ENCODE measurements at places on chromosomes 5 and 9. TPM values are rescaled to one million over a fixed set of nuclear protein-coding genes. Genes with fewer than 3 reads are reported as not detected.

The CCNO gene
- total RNA-seq = not detected

The SPATA31D4 gene
- total RNA-seq = not detected

The SLC6A18 gene
- total RNA-seq = not detected

The SLC36A2 gene
- total RNA-seq = not detected

The KCNV2 gene
- total RNA-seq = not detected

The GABRA1 gene
- total RNA-seq = not detected

DNA sequence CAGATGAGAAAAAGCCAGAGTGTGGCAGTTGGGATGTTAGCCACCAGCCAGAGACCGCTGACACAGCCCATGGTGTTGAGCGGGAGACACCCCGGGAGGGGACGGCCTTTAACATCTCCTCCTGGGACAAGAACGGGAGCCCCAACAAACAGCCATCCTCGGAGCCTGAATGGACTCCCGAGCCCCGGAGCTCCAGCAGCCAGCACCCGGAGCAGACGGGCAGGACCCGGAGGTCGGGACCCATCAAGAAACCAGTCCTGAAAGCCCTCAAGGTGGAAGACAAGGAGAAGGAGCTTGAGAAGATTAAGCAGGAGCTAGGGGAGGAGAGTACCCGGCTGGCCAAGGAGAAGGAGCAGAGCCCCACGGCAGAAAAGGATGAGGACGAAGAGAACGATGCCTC lies 28.0 kb upstream of the POMT1 start:
- no peak overlapping the region for H3K27ac ChIP-seq
- no peak overlapping the region for H3K4me3 ChIP-seq
- peaks cover 14% of the 10 kb centered on the region for H3K4me1 ChIP-seq
- peaks cover 18% of the 10 kb centered on the region for H3K36me3 ChIP-seq

DNA sequence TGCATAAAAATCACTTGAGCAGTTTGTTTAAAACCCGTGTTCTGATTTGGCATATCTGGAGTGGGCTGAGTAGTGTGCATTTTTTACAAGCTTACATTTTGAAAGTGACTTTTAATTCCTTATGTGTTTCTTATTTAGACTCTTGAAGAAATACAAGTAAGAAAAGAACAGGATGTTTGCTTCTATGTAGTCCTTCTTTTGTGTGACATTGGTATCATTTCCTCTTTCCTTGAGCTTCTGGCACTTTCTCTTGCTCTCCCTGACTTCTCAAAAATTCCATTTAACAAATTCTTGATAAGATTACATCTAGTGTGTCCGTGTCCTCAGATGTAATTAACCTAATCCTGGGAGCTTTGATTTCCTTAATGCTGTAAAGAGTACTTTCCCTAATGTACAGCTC lies 12.5 kb downstream of the GARNL3 start:
- H3K4me1 ChIP-seq = no peaks in the 10 kb centered on the region
- no peak overlapping the region for H3K27ac ChIP-seq
- DNase-seq = no peak
- H3K27me3 ChIP-seq = peaks cover 25% of the 10 kb centered on the region

GRCh38 chr5:111774525-111774924 lies 17.5 kb upstream of the NREP start:
- no peak for DNase-seq
- H3K4me3 ChIP-seq = no peak overlapping the region
- H3K27me3 ChIP-seq = peaks cover 3% of the 10 kb centered on the region
- H3K36me3 ChIP-seq = no peaks in the 10 kb centered on the region
- no peaks in the 10 kb centered on the region for H3K4me1 ChIP-seq

DNA sequence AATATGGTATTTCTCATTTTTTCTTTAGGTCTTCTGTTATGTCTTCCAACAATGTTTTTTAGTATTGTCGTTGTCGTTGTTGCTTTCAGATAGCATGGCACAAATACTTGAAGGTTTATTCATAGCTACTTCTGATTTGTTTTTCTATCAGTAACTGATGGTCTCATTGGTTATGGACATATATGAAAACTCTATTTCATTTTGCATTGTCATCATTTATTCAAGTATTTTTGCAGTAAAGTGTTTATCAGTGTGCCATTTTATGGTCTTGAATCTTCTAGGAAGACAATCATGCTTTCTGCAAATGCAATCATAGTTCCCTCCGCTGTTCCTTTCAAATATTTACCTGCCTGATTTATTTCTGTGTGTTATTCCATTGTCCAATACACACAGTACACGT lies 44.0 kb upstream of the PRUNE2 start:
- no peak for DNase-seq
- peaks cover 6% of the 10 kb centered on the region for H3K27me3 ChIP-seq
- H3K36me3 ChIP-seq = no peaks in the 10 kb centered on the region
- no peak overlapping the region for H3K4me3 ChIP-seq
- no peaks in the 10 kb centered on the region for H3K4me1 ChIP-seq

- H3K27ac ChIP-seq = no peak overlapping the region
- H3K36me3 ChIP-seq = peaks cover 11% of the 10 kb centered on the region
- H3K4me3 ChIP-seq = no peak overlapping the region
These were observed 95.8 kb upstream of the RARS1 start for GRCh38 chr5:168390491-168390890.

- H3K4me1 ChIP-seq = peaks cover 60% of the 10 kb centered on the region
- peak overlapping the region; percentile 54 for H3K27ac ChIP-seq
- H3K4me3 ChIP-seq = no peak overlapping the region
- H3K36me3 ChIP-seq = no peaks in the 10 kb centered on the region
- H3K27me3 ChIP-seq = no peaks in the 10 kb centered on the region
These were observed 14.2 kb downstream of the LPCAT1 start for GRCh38 chr5:1509346-1510085.

- H3K36me3 ChIP-seq = no peaks in the 10 kb centered on the region
- DNase-seq = no peak
- H3K4me1 ChIP-seq = peaks cover 35% of the 10 kb centered on the region
- H3K27me3 ChIP-seq = no peaks in the 10 kb centered on the region
These were observed 1.8 kb downstream of the AQP3 start for GRCh38 chr9:33445389-33446239.

DNA sequence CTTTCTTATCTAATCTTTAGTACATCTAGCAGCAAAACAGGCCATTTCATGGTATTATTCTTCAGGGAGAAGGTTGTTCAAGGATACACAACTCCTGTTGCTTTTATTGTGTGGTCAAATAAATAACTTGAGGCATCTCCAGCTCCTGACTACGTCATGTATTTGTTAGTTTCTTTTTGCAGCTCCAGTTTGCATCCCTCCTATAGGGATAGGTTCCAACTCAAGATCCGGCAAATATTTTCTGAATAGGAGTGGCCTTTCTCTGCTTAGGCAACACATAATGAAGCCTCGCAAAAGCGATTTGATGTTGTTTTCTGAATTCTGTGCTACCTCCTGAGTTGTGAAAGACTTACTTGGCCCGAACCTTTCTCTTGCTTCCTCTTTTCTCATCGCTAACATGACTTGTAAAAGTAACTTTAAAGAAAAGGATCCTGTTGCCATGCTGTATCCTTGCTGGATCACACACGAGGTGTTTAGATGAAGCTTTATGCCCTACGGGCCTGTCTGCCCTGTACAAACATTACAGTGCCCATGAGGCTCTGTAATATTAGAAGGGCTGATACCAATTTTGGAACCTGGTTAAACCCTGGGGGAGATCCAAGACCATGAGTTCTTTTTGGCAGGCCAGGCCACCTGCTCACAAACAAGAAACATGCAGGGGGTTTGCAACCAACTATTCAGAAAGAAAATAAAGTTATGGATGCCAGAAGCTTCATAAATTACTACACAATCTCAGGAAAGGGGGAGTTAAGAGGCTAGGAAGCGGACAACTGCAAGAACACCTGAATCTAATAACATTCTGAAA lies 149.8 kb upstream of the FGF10 start:
- H3K4me1 ChIP-seq = no peaks in the 10 kb centered on the region
- no peaks in the 10 kb centered on the region for H3K27me3 ChIP-seq
- H3K36me3 ChIP-seq = no peaks in the 10 kb centered on the region
- no peak for DNase-seq
- H3K27ac ChIP-seq = no peak overlapping the region
- no peak overlapping the region for H3K4me3 ChIP-seq

GRCh38 chr5:14491015-14491915 lies 90.3 kb upstream of the OTULINL start:
- no peaks in the 10 kb centered on the region for H3K27me3 ChIP-seq
- peaks cover 3% of the 10 kb centered on the region for H3K4me1 ChIP-seq
- no peak for DNase-seq
- no peak overlapping the region for H3K4me3 ChIP-seq

- no peak overlapping the region for H3K4me3 ChIP-seq
- peaks cover 52% of the 10 kb centered on the region for H3K4me1 ChIP-seq
- H3K36me3 ChIP-seq = no peaks in the 10 kb centered on the region
- no peak for DNase-seq
These were observed 13.1 kb downstream of the UHRF2 start for GRCh38 chr9:6426117-6426516.

- no peak overlapping the region for H3K4me3 ChIP-seq
- DNase-seq = no peak
- no peaks in the 10 kb centered on the region for H3K4me1 ChIP-seq
- no peaks in the 10 kb centered on the region for H3K36me3 ChIP-seq
These were observed 214.4 kb downstream of the NXNL2 start for GRCh38 chr9:88749420-88749819.

DNA sequence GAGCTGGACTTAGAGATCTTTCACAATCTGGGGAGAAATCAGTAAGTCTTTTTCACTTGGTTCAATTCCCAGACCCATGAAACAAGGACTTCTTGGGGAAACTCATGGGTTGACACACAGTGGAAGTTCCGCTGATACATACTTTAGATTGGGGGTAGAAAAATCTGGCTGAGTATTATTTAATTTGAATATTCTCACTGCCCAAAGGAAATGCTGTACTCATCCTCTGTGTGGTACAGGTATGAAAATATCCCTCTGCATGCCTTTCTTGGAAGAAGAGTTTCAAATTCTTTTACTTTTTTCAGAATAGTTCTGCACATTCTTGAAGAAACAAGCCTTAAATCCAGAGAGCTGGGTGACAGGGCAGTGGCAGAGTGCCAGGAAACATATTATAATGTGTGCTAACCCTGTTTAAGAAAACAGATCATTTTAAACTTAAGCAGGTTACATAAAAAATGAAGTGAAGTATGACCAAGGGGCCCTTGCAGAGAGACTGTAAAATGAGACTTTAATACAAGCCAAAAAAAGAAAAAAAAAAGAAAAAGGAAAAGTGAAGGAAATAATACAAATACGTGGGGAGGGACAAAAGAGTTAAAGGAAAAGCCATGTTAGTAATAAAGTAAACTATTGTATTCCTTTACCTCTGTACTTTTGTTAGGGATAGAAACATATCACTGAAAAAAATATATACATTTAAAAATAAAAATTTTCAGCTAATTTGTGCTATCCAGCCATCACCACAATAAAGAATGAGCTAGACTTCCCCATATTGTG lies 173.4 kb upstream of the NR3C1 start:
- peak overlapping the region; percentile 30 for H3K4me3 ChIP-seq
- no peak for DNase-seq
- H3K27ac ChIP-seq = peak overlapping the region; percentile 95
- peaks cover 3% of the 10 kb centered on the region for H3K27me3 ChIP-seq

DNA sequence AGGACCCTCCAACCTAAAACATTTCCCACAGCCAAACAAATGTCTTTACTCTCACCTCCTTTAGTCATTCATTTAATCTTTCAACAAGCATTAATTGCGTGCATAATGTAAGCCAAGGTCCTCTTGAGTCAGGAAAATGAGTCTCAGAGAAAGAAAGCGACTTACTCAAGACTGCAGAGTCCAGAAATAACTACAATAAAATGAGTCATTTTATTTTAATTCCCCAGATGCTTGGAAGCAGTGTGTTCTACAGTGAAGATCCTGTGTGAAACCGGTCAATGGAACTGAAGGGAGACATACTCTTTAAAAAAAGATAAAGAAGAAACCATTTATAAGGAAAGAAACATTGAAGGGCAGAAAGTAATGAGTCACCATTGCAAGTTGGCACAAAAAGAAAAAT lies 513.7 kb downstream of the CDK5RAP2 start:
- H3K36me3 ChIP-seq = no peaks in the 10 kb centered on the region
- no peak overlapping the region for H3K4me3 ChIP-seq
- no peaks in the 10 kb centered on the region for H3K27me3 ChIP-seq

GRCh38 chr5:40288800-40289485 lies 390.8 kb upstream of the PTGER4 start:
- H3K4me1 ChIP-seq = peaks cover 10% of the 10 kb centered on the region
- no peak overlapping the region for H3K27ac ChIP-seq
- no peaks in the 10 kb centered on the region for H3K27me3 ChIP-seq
- H3K4me3 ChIP-seq = no peak overlapping the region
- peaks cover 7% of the 10 kb centered on the region for H3K36me3 ChIP-seq

DNA sequence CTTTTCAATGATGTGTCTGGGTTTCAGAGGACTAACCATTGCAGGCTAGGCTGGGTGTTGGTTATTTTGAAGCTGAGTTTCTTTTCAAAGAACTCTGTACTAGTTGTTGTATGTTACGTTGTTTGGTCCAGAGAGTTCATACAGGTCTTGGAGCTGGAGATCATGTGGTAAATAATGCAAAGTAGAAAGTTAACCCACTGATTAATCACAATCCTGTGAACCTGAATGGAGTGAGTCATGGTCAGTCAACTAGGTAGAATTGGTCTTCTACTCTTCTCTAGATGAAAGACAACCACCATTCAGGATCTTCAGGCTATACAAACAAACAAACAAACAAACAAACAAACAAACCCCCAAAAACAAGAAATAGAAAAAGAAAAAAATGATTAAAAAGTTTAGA lies 388.9 kb upstream of the ACTBL2 start:
- no peak overlapping the region for H3K4me3 ChIP-seq
- H3K27ac ChIP-seq = no peak overlapping the region
- no peaks in the 10 kb centered on the region for H3K27me3 ChIP-seq
- peaks cover 6% of the 10 kb centered on the region for H3K36me3 ChIP-seq

DNA sequence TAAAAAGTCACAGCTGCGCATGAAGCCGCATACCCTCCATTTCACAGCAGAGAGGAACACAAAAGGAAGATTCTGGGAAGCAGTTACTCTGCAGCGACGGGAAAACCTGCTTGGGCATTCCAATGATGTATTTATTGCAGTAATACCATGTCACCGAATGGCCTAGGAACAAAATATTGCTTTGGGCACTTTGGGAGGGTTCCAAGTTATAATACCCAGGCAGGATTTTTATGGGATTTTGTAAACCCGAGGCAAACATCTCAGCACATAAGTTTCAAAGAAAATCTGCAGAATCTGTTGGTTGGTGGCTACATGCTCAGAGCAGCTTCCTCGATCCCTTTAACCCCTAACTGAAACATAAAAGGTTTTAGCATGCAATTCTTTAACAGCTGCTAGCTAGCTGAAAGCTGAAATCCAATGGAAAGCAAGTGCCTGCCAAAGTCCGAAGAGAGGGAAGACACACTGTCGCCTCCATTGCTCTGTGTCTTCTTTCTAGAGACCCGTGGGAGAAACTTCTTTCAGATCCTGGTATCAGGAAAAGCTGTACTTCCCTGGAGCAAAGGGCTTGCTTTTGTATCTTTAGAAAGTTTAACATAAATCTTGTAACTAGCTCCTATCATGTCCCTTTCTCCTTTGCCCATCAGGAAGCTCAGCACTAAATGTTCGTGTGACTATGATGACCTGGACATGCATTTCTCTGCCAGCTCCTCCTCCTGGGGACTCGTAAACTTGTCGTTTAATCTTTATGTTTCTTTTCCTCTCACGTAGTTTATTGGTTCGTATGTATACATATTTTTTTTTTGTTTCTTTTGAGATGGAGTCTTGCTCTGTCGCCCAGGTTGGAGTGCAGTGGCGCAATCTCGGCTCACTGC lies 195.0 kb downstream of the MAPKAP1 start:
- no peak overlapping the region for H3K27ac ChIP-seq
- no peaks in the 10 kb centered on the region for H3K27me3 ChIP-seq
- no peak overlapping the region for H3K4me3 ChIP-seq
- no peak for DNase-seq
- H3K36me3 ChIP-seq = no peaks in the 10 kb centered on the region
